Activated CD8-positive, alpha-beta memory T cell treated with anti-CD3 and anti-CD28 coated beads for 4 hours (primary cell): ENCODE measurements at places on chromosomes 11 and 22.

- no peak for DNase-seq
Measured at GRCh38 chr11:125167954-125168835, 3.6 kb downstream of the PKNOX2 start.

GRCh38 chr11:134257101-134257500 lies 3.7 kb downstream of the ACAD8 start:
- DNase-seq, result no peak

- DNase-seq, result no peak
Measured at GRCh38 chr11:8323161-8323935, 59.7 kb upstream of the LMO1 start.

DNA sequence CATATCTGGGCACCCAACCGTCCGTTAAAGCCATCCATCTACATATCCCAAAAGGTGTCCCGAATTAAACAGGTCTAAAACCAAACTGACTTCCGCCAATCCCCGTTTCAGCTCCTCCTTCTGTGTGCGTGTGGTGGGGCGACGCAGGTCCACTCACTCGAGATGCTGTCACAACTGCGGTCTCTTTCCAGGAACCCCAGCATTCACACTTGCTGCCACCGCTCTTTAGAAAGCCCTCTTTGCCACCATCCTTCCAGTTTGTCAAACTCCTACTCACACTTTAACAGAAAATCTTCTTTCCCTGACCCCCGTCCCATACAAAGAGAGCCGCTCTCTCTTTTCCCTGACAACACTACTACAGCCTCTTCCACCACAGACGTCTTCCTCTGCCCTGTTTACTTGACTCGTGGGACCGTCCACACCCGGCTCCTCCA lies 467 bp downstream of the ESS2 start:
- no peak for DNase-seq

- no peak for DNase-seq
Measured at GRCh38 chr11:113160808-113161124, 153.6 kb upstream of the TTC12 start.

- no peak for DNase-seq
Measured at GRCh38 chr11:95432714-95433503, 201.9 kb upstream of the SESN3 start.

GRCh38 chr11:74283580-74284180 lies 27.8 kb downstream of the P4HA3 start:
- no peak for DNase-seq

DNA sequence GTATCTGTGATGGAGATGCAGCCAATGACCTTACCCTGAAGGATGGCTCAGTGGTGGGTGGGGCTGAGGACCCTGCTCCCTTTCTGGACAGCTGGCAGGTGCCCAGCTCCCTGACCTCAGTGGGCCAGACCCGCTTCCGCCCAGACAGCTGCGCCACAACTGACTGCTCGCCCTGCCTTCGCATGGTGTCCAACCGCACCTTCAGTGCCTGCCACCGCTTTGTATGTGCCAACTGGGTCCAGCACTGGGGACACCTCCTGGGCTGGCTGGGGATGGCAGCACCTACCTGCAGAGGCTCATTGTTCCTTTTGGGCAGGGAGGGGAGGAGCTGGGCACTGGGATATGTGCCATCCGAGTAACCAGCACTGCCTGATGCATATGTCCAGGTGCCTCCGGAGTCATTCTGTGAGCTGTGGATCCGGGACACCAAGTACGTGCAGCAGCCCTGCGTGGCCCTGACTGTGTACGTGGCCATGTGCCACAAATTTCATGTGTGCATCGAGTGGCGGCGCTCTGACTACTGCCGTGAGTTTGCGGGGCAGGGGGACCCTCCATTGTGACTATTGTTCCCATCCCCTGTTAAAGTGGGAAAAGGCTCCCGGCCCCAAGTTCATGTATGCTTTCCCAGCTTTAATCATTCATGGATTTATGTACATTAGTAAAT lies 84.8 kb downstream of the OTOG start:
- no peak for DNase-seq

DNA sequence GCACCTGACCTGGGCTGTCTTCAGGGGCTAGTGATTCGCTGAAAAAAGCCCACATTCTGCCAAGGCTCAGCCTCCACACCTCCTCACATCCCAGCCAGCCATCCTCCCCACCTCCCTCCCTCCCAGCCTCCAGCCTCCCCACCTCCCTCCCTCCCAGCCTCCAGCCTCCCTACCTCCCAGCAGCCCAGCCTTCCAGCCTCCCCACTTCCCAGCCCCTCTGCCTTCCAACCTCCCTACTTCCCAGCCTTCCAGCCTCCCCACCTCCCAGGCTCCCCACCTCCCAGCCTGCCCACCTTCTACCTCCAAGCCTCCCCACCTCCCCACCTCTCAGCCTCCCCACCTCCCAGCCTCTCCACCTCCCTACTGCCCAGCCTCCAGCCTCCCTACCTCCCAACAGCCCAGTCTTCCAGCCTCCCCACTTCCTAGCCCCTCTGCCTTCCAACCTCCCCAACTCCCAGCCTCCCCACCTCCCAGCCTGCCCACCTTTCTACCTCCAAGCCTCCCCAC lies 33.7 kb upstream of the TH start:
- no peak for DNase-seq

DNA sequence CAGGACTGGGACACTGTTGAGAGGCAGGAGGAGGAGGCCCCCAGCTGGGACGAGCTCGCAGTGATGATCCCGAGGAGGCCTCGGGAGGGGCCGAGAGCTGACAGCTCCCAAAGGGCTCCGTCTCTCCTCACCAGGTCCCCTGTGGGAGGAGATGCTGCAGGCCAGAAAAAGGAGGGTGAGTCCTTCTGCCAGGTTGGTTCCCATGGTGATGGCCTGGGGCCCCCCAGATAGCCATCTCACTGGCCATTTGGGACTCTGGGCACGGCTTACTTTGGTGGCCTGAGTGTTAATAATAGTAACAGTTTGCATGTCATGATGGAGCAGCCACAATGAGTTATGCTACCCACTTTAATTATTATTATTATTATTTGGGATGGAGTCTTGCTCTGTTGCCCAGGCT lies 18.9 kb downstream of the TRIOBP start:
- no peak for DNase-seq

GRCh38 chr11:22602504-22602903 lies 23.1 kb downstream of the FANCF start:
- no peak for DNase-seq

DNA sequence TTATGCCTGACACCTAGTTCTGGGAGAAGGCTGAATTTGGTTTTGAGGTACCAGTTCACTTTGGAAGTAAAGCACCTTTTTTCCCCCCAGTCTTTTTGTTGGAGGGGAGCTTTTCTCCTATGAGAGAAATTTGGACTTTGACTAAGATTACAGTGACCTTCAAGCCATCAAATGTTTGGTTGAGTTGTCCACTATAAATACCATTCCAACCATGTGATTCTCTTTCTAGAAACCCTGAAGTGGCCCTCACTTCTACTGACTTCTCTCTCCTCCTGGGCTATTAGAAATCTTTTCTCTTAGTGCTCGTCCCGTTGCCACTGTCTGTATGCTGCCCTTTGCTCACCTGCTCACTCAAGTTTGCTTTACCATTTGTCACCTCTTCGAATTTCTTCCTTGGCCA lies 82.6 kb downstream of the TEAD1 start:
- DNase-seq, result no peak

DNA sequence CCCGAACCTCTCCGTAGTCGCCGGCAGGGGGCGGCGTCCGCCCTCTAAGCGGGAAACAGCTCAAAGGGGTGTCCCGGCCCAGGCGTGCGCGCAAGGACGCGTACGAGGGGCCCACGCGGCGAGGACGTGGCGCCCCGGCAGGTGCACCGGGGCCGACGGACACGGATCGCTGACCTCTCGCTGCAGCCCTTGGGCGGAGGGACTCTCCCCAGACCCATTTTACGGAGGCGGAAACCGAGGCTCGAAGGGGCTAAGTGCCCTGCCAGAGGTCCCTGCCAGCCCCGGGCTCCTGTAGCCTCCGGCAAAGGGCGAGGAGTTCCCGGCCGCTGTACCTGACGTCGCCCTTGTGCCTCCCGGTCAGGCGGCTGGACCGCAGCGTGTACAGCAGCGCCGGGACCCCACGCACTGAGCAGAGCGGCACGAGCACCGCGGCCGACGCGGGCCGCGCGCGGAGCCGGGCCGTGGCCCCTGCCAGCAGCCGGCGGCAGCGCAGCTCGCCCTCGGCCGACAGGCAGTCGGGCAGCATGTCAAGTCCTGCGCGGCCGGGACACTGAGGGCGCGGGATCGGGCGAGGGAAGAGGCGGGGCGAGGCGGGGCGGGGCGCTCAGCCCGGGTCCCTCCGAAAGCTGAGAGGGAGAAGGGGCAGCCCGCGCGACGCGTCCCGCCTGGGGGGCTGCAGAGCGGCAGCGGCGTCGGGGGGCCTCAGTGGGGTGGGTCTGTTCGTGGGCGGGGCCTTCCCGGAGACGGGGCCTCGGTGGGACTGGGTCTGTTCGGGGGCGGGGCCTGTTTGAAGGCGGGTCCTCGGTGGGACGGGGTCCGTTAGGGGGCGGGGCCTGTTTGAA lies at the start of gene NUDT8:
TSS of gene NUDT8 (minus strand) at position 552 of the 842 bp plus-strand sequence. CDS start at position 526, 26 bp downstream.
- peak; percentile 74 for DNase-seq

DNA sequence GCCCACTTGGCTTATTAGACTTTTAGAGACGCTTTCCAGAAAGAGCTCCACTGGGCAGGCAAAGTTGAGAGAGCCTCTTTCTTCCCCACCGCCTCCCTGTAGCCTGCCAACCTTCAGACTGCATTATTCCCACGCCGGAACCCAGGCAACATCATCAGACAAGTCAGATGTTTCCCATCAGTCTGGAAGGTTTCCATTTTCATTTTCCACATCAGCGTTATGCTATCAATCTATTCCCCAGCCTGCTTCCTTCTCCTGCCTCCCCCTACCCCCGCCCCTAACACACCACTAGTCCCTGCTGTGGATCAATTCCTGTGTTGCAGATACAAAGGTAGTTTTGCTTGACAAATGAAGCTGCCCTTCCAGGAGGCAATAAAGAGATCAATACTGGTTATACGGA lies 184.8 kb downstream of the DSCAML1 start:
- DNase-seq, result no peak

DNA sequence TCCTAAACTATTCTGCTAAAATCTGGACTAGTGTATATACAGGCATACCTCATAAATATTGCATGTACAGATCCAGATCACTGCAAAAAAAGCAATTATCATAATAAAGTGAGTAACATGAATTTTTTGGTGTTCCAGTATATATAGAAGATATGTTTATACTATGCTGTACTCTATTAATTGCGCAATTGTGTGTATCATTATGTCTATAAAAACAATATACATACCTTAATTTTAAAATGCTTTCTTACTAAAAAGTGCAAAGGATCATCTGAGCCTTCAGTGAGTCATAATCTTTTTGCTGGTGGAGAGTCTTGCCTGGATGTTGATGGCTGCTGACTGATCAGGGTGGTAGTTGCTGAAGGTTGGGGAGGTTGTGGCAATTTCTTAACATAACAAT lies 35.4 kb upstream of the CEP295 start:
- no peak for DNase-seq

GRCh38 chr11:44244639-44245310 lies 65.2 kb downstream of the ALX4 start:
- DNase-seq, result no peak

GRCh38 chr22:33512908-33513307 lies 407.4 kb downstream of the LARGE1 start:
- DNase-seq, result no peak
